CD4-positive, alpha-beta T cell treated with Interleukin-12 subunit alpha and Interleukin-12 subunit beta, for 1 hour (primary cell): ENCODE measurements at places on chromosomes 11 and 22.

- DNase-seq, result no peak
These were observed 39.3 kb upstream of the SOX6 start for GRCh38 chr11:16395601-16396000.

DNA sequence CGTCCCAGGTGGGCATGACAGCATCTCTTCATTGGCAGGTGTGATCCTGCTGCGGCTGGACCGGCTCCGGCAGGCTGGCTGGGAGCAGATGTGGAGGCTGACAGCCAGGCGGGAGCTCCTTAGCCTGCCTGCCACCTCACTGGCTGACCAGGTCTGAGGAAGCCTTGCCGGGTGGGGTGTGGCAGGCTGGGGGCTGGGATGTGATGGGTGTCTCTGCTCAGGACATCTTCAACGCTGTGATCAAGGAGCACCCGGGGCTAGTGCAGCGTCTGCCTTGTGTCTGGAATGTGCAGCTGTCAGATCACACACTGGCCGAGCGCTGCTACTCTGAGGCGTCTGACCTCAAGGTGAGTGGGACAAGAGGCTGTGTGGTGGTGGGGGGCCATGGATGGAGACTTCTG lies 3.5 kb downstream of the LARGE2 start:
- DNase-seq, result no peak

DNA sequence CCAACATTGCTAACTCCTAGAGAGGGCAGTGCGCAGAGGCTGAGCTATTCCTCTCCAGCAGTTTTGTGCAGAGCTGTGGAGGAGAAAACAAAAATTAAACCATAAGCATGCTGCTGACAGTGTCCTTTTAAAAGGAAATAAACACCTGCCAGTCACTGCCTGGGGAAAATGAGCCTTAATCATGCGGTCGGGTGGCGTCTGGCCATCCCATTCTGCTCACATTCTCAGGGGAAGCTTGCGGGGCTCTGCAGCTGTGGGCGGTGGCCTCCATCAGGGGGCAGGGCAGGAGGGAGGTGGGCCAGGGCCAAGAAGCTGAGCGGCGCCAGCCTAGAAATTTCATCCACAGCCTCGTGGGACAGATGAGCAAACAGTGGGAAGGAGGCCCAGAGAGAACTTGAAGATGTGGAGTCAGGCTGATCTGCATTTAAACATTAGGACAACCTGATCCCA lies 71.0 kb upstream of the TP53I11 start:
- DNase-seq, result no peak

GRCh38 chr11:13189561-13190426 lies 87.8 kb upstream of the BMAL1 start:
- no peak for DNase-seq

DNA sequence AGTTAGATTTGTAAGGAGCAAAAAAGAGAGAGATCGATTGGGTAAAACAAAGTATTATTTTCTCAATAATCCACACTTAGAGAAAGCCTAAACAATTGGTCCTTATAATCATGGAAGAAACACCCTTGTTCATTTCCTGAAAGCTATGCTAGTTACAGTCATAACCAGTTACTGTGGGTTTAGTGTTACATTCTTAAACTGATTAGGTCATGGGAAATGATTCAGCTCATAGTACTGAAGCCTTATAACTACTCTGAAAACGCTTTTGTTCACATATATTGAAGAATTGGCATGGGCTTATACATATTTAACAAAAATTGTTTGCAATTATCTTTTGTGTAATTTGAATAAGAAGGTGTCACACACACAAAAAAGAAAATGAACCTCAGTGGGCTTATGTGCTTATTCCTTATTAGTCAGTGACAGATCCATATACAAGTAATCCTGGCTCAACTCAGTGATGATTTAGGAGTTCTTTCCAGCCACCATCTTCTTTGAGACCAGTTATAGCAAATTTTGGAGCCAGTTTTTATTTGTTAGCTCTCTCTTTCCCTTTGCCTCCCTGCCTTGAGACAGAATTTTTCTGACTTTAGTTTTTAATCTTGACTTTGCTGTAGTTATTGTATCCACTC lies 198.5 kb upstream of the CTSC start:
- DNase-seq, result no peak

GRCh38 chr11:65386307-65387140 lies at the start of gene FRMD8:
TSS of gene FRMD8 (plus strand) at chr11:65386637. CDS start at chr11:65387037, 400 bp downstream.
- DNase-seq, result peak; percentile 92

DNA sequence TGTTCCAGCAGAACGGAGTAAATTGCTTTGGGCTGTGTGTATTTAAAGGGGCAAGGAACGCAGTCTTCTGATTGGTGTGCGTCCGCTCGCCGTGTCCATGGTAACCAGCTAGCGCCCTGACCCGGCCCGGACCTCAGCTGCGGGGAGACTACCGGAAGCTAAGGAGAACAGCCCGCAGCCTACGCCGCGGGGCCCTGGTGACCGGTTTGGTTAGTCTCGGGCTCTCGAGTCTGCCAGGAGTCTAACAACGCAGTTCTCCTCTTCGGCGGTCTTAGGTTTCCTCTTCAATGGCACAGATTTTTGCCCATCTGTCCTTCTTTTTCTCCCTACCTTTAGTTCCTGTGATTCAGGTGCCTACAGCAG lies 3.5 kb upstream of the OR56A3 start:
- DNase-seq, result no peak

DNA sequence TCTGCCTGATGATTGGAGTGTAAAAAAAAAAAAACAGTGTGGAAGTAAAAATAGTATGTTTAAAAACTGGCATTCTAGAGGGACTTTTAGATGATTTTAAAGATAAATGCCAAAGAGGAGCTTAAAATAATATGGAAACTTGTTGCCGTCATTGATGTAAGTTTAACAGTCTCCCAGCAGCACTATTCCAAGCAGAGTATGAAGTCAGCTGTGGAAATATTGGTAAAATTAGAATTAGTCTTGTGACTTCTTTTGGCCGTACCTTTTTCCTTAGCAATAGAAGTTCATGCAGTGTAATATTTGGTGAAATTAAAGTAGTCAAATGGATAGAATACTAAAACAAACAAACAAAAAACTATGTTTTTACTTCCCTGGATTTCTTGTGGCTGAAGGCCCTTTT lies 134.9 kb downstream of the METTL15 start:
- DNase-seq, result no peak

DNA sequence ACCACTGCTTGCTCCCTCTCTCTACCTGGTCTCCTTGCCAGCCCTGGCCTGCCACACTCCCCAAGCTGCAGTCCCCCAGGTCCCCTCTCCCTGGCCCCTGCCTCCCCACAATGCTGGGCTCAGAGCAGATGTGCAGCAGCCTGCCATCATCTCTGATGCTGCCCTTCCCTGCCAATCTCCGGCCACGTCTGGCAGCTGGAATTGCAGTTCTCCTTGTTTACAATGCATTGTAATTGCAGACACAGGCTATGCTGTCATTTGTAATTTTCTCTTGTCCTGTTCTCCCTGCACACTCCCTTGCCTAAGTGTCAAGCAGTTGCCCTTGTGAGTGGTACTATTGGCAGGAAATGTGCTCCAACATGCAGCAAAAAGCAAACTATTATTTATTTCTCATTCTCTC lies 222.3 kb downstream of the NTM start:
- no peak for DNase-seq

GRCh38 chr11:90476442-90477007 lies 253.7 kb upstream of the CHORDC1 start:
- DNase-seq, result peak; percentile 8

DNA sequence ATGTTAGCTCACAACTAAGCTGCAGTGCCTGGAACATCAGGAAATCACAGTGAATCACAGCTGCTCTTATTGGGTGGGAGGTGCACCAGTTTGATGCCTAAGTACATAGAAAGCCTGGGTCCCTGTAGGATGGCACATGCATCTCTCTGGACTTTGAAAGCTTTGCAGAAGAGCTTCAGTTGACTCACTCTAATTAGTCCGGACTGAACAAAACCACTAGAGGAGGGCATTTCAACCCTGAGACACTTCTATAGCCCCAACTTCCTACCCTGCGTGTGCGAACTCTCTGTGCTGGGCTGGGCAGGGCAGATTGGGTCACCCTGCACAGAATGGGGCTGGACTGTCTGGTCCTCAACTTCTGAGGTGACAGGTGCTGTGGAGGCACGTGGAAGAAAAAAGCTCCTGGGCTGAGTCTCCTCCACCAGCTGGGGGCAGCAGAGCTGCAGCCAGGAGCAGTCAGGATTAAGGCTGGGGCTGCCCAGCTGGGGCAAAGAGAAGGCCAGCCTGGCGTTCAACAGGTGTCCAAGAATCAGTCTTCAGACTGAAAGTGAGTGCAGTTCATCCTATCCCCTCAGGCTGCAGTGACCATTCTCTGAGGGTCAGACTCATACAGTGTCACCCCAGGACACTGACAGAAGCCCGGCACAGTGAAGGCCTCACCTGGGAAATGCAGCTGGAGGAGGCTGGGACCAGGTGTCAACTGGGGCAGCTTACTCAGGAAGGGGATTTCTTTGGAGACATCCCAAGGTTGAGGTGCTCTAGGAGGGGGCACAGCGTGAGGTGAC lies 22.1 kb downstream of the GGTLC2 start:
- peak; percentile 17 for DNase-seq

- no peak for DNase-seq
These were observed 15.5 kb upstream of the MS4A12 start for GRCh38 chr11:60477035-60477445.

DNA sequence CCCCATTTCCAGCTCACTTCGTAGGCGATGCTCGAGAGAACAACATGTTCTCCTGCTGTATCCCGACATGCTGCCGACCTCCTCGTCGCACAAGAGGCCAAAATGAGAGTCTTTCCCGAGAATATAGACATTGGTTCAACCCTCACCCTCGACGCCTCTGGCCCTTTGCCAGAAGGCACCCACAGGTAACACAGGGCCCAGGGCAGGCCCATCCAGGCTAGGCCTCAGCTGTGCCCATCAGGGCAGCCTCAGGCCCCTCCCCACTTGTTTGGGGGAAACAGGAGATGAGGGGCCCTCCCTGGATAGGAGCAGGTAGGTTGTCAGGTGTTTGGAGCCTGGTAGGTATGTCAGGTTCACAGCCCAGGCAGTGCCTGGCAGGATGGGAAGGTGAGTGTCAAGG lies 2.7 kb upstream of the RGL4 start:
- DNase-seq, result no peak

DNA sequence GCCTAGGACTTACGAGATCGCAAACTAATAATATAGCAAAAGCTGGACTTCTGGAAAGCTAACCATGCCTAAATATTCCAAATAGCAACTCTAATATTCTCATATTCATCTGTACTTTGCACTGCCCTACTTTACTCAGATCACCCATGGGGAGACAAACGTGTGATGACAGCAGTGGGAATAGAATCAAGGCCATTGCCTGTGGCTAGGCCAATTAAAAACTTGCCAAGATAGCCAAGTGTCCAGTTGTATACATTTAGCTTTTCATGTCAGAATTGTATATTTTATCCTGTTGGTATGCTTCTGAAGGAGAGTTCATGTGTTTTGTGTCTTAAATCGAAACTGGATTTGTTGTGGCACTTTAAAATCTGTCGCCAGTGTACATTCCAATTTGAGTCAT lies 1.2 kb upstream of the CEP126 start:
- DNase-seq, result no peak

GRCh38 chr11:70043482-70043881 lies 34.6 kb upstream of the ANO1 start:
- DNase-seq, result no peak

DNA sequence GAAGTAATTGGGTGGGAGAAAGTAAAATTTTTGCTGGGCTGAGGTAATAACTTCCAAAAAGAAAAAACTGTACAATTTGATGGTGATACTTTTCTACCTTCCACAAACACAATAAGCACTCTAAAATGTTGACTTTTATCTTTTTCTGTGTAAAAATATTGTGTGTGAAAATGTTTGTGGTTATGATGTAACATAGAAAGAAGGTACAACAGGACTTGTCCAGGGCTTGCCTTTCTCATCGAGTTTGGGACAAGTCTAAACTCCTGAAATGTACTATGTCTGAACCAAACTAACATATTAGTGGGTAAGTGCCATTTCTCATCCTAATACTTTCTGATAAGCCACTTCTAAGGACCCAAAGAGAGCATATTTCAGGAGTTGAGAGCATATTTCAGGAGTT lies 174.2 kb upstream of the PDGFD start:
- DNase-seq, result no peak

DNA sequence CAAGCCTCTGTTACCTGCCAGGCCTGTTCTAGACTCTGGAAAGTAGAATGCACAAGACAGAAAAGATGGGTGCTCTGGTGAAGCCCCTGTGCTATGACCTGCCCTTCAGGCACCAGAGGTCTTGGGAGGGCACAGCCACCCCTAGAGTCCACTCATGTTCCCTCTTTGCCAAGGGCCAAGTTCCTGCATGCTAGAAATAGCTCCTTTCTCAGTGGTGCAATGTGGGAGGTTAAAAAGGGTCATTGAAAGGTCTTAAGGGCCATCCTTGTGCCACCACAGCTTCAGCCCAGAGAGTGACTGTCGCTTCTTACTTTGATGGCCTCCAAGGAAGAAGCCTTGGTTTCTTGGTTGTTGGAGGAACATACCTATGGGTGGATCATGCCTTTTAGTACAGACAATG lies 84.6 kb upstream of the PARVA start:
- no peak for DNase-seq

- peak; percentile 80 for DNase-seq
These were observed 22.4 kb upstream of the MYH9 start for GRCh38 chr22:36409911-36410756.

GRCh38 chr11:121576531-121576930 lies 123.8 kb upstream of the SORL1-AS1 start:
- no peak for DNase-seq

DNA sequence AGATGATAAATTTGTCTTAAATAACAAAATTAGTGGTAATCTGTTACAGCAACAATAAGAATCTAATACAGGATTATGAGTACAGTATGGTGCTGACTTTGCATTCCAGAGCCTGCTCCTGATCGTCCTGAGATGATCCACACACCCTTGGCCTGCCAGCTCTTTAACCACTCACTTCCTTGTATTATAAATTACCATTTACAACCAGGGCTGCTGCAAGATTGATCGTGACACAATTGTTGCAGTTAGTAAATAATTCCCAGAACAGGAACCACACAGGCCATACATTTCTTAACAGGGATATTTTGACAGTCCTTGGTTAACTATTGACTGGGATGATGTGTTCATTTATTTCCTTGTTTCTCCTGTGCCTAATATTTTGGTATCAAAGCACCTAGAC lies 3.8 kb upstream of the CBLIF start:
- no peak for DNase-seq

GRCh38 chr11:33920838-33921613 lies 29.1 kb upstream of the LMO2 start:
- no peak for DNase-seq

GRCh38 chr11:59755701-59756557 lies 753 bp downstream of the STX3 start:
- DNase-seq, result peak; percentile 34
